Right kidney (tissue), 9 donors: ENCODE measurements at places on chromosomes 2 and 18.

DNA sequence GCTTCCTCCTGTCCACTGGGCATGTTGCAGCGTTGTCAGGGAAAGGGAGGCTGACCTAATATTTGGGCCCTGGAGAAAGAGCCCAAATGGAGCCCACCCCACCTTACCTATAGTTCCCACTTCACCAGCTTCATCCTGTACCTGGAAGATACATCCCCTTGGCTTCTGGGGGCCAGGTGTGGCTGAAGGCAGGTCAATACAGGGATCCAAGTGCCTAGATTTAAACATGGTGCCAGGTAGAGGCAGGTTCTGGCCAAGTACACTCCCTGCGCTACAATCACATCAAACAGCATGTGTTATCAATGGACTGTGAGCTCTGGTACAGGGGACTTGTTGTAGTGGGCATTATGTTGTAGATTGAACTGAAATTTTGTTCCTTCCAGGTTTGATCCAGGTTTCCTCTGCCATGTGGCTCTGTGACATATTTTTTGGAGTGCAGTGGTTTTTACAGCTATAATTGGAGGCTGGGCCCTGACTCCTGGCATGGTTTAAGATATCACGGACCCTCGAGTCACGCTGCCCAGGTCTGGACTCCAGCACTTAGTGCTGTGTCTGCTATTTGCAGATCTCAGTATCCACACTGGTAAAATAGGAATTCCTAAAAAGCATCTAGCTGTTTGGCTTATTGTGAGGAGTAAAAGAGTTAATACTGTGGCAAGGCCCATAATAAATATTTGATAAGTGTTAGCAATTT is 23.8 kb downstream of the MYCN start:
- DNase-seq: no peak

- no peak for DNase-seq
These were observed 13.6 kb downstream of the TCF23 start for GRCh38 chr2:27162151-27163121.

GRCh38 chr2:149394864-149395263 is 64.5 kb downstream of the LYPD6 start:
- no peak for DNase-seq

DNA sequence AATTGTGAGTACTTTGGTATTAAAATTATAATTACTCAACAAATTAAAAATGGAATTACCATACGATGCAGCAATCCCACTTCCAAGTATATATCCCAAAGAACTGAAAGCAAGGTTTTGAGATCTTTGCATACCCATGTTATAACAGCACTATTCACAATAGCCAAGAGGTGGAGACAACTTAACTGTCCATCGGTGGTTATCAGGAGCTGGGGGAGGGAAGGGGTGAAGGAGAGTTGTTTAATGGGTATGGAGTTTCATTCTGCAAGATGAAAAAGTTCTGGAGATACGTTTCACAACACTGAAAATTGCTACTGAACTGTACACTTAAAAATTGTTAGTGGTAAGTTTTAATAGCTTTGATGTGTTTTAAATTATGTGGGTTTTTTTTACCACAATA is 25.7 kb downstream of the RAB10 start:
- no peak for DNase-seq

GRCh38 chr2:53549497-53549896 is 218.1 kb upstream of the CHAC2 start:
- DNase-seq: no peak

DNA sequence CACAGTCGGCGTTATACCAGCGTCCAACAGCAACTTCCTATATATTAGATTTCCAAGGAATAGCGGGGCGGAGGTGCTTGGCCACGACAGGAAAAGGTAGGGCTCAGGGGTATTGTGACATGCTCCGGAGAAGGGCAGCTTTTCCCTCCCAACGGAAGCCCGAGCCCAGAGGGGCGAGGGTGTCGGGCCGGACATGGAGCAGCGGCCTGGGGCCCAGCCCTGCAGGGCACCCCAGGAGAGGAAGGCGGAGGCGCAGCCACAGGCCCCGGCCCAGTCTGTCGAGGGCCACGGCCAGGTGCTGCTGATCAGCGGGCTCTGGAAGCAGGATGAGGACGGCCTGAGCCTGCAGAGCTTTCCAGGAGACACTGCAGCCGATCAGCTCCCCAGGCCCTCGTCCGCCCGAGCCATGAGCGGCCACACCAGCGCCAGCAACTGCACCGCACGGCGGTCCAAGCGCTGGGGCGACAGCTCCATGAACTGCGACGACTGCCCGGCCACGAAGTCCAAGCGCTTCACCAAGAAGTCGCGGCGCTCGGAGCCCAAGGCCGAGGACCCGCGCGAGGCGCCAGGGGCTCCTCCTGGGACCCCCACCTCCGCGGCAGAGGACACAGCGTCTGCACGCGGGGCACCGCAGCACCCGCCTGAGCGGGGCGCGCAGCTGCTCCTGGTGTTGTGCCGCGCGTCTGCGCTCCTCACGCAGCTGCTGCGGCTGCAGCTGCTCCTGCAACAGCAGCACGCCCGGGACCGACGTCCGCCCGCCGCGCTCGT is 5.6 kb upstream of the SPATA3 start:
- no peak for DNase-seq

DNA sequence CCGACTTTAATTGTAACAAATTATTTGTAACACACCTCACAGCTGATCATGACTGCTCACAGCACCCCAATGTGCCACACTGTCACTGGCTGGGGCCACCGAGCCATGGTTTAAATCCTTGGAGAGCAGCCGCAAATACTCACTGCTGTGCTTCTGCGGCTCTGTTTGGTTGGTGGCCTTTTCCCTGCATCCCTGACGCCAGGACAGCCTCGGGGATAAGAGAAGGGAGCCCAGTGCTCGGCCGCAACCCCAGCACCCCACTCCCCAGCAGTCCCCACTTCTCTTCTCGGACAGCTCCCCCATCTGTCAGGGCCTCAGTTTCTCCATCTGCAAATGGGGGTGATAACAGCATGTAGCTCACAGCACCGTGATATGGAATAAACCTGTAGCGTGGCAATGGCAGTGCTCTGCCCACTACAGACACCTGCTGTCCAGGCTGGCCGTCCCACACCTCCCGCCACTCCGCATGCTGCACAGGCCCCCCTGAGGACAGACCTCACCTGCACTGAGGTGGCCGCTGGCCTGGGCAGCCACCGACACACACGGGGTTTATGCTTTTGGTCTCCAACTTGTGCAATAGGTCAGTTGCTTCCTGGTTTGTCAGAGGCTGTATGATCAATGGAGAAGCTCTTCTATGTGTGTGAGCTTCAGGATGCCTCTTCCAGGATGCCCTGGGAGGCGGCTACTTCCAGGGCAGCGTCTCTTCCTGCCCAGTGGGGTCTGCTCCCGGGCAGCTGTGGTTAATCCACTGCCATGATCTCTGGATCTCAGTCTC is 87.1 kb downstream of the NDUFA10 start:
- no peak for DNase-seq

GRCh38 chr2:145841973-145842372 is 1322.1 kb upstream of the ZEB2 start:
- no peak for DNase-seq

- DNase-seq: no peak
These were observed 291.5 kb upstream of the CCDC68 start for GRCh38 chr18:55250768-55251173.

- no peak for DNase-seq
These were observed 262.1 kb downstream of the EIPR1 start for GRCh38 chr2:3115301-3116042.

DNA sequence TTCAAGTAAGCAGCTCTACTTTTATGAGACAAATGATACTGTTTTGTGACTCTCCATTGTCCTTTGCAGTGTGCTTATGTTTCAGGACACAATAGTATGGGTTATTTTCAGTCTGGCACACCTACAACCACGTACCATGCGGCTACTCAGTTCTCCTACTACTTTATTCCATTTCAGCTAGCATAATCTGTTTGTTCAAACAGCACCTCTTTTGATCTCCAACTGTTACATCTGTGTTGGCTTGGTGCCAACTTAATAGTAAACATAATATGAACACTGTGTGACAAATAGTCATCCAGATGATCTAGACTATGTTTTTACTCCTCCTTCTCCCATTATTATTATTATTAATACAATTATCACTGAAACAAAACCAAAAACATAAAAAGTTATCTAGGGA is 40.5 kb downstream of the MYO3B start:
- no peak for DNase-seq

DNA sequence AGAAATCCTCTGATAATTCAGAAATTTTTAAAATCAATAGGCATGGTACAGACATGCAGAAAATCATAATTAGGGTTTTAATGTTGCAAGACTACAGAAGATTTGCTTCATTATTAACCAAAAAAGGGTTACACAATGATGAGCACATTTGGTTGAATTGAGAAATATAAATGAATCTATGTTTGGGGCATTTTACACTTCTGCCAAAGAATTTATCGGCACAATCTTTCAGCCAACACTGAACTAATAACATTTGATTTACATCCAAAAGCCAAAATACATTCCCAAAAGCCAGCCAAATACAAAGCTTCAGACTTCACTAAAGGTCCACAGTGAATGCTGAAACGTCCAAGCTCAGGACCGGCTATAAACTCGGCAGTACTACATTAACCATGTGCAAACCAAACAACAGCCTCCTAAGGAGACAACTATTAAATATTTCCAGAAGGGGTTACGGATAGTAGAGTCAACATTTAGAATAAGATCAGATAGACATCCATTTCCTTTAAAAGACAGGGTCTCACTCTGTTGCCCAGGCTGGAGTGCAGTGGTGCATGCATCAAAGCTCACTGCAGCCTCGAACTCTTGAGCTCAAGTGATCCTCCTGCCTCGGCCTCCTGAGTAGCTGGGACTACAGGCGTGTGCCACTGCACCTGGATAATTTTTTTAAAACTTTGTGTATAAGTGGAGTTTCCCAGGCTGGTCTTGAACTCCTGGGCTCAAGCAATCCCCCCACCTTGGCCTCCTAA is 29.4 kb downstream of the SPRED2 start:
- no peak for DNase-seq

DNA sequence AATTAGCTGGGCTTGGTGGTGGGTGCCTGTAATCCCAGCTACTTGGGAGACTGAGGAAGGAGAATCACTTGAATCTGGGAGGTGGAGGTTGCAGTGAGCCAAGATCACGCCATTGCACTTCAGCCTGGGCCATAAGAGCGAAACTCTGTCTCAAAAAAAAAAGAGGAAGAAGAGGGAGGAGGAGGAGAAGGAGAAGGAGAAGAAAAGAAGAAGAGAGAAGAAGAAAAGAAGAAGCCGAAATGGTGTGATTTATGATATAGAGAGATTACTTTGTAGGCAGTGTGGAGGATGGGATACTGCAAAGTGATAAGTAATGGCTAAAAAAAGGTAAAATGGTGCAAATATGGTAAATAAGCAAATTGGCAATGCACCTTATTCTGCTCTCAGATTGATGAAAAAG is 25.1 kb downstream of the THNSL2 start:
- DNase-seq: no peak

- DNase-seq: no peak
These were observed 43.0 kb downstream of the MEMO1 start for GRCh38 chr2:31967790-31968189.

GRCh38 chr2:158095269-158095668 is 6.4 kb upstream of the UPP2 start:
- no peak for DNase-seq

- DNase-seq: no peak
These were observed 3.8 kb upstream of the OTOF start for GRCh38 chr2:26481706-26482105.

DNA sequence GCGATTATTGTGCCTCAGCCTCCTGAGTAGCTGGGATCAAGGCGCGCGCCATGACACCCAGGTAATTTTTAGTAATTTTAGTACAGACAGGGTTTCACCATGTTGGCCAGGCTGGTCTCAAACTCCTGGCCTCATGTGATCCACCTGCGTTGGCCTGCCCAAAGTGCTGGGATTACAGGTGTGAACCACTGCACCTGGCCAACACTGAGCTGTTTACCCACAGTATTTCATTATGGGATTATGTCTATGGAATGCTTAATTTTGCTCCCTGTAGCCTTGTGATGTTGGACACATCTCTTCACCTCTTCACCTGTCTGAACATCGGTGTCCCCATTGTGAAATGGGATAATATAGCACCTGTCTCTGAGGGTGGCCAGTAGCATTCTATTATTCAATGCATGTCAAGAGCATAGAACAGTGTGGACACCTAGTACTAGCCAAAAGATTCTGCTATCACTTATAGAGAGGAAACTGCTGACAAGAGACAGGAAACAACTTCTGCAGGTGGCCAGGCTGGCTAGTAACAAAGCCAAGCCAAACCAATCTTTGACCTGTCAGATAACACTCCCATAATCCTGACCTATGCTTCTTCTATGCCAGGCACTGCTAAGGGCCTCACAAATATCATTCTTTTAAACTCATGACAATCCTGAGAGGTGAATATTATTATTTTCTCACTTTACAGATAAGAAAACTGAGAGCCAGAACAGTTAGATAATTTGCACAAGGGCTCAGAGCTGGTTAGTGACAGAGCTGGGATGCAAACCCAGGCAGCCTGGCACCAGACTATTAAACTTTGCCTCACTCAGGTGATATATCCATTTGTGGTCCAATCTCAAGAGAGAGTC is 29.4 kb upstream of the REEP1 start:
- no peak for DNase-seq

DNA sequence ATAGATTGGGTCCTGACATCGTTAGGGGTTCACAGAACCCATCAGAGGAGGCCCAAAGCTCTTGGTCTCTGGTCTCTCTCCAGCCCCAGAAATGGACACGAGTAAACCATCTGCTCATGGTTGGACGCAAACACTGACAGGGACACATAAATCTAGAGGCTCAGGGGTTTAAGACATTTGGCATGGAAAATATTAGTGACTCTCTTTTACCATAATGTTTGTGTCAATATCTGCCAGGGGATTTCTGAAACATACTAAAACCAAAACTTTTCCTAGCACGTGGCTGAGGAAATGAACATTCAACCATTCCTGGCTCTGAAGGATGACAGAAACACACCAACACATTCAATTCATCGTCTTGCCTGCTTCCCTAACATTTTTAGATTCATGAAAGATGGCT is 226.2 kb downstream of the SP3 start:
- no peak for DNase-seq

DNA sequence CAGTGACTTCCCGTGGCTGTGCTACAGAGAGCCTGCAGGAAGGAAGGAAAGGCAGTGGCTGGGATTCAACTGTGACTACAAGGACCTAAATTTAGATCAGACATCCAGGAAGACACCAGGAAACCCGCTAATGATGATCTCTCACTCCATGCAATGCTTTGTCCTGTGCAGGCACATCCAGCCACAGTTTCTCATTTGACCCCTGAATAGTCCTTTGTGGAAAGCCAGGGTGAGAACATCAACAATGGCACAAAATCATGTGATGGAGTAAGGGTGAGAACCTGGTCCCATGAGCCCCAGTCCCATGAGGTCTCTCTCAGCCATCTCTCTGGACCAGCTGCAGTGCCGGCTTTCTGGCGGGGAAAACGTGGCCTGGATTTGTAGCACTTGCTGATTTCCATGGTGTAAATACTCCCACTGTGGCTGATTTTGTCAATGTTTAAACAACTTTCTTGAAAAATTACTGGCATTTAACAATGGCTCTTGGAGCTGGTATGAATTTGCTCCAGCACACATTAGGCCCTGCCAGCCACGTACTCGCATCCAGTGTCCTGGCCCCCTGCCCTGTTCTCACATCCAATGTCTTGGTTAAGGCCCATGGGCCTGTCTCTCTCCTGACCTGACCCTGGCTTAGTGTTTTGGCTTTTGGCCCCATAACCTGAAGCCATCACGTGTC is 159.0 kb upstream of the HAAO start:
- no peak for DNase-seq

- no peak for DNase-seq
These were observed 41.8 kb upstream of the MSH6 start for GRCh38 chr2:47741101-47741500.

GRCh38 chr2:27212626-27213471 is 781 bp upstream of the SLC5A6 start:
- DNase-seq: no peak
